ENCODE measurements at places on chromosomes 12 and 14.

DNA sequence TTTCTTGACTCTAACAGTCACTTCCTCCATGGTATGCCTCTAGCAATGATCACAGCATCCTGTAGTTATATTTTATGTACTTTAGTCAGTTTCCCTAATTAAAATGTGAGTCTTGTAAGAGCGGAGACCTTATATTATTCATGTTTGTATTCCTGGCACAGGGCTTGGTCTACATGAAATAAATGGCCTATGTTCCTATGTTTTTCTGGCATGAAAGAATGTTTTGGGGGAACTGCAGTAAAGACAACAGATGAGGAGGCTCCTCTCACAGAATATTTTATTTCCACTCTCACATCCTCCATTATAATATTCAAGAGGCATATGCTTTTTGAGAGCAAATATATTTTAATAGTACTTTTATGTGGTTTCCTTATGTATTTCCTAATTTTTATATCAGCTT, 429.8 kb upstream of the PDE3A start:
- H3K27ac ChIP-seq, result no peak overlapping the region
- no peaks in the 10 kb centered on the region for H3K36me3 ChIP-seq
- no peaks in the 10 kb centered on the region for H3K27me3 ChIP-seq
- H3K4me1 ChIP-seq, result peaks cover 8% of the 10 kb centered on the region
- no peak overlapping the region for H3K4me3 ChIP-seq

- H3K27ac ChIP-seq, result peak overlapping the region; percentile 95
- no peak for DNase-seq
- H3K4me1 ChIP-seq, result peaks cover 22% of the 10 kb centered on the region
- peak overlapping the region; percentile 86 for H3K4me3 ChIP-seq
These were observed 1.7 kb downstream of the HECTD1 start for GRCh38 chr14:31205681-31206535.

GRCh38 chr12:88571543-88571942, 8.7 kb downstream of the KITLG start:
- H3K27ac ChIP-seq, result no peak overlapping the region
- no peak for DNase-seq
- H3K36me3 ChIP-seq, result no peaks in the 10 kb centered on the region
- H3K27me3 ChIP-seq, result no peaks in the 10 kb centered on the region
- H3K4me3 ChIP-seq, result no peak overlapping the region

- H3K36me3 ChIP-seq, result no peaks in the 10 kb centered on the region
- H3K27me3 ChIP-seq, result peaks cover 36% of the 10 kb centered on the region
- H3K4me3 ChIP-seq, result no peak overlapping the region
- peaks cover 14% of the 10 kb centered on the region for H3K4me1 ChIP-seq
- H3K27ac ChIP-seq, result no peak overlapping the region
These were observed 14.5 kb downstream of the TNFAIP2 start for GRCh38 chr14:103137689-103138300.

DNA sequence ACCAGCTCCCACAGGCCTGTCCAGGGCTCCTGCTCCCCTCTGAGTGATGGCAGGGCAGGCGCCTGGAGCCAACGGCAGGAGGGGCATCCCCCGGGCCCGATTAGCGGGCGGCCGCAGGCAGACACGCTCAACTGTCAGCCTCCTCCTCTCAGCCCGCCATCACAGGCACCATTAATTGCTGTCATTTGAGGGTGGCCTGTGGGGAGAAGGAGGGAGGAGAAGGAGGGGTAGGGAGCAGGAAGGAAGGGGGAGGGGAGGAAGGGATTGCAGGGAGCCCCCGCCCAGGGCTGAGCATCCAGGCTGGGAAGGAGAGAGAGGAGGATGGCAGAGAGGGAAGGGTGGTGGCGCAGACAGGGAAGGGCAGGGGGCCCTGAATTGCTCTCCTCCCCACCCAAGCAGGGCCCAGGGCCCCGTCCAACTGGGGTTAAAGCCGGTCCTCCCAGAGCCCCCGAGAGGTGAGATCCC, 36.1 kb downstream of the NCOR2 start:
- DNase-seq, result no peak
- no peak overlapping the region for H3K27ac ChIP-seq
- peaks cover 18% of the 10 kb centered on the region for H3K36me3 ChIP-seq
- H3K27me3 ChIP-seq, result no peaks in the 10 kb centered on the region
- H3K4me1 ChIP-seq, result peaks cover 5% of the 10 kb centered on the region

DNA sequence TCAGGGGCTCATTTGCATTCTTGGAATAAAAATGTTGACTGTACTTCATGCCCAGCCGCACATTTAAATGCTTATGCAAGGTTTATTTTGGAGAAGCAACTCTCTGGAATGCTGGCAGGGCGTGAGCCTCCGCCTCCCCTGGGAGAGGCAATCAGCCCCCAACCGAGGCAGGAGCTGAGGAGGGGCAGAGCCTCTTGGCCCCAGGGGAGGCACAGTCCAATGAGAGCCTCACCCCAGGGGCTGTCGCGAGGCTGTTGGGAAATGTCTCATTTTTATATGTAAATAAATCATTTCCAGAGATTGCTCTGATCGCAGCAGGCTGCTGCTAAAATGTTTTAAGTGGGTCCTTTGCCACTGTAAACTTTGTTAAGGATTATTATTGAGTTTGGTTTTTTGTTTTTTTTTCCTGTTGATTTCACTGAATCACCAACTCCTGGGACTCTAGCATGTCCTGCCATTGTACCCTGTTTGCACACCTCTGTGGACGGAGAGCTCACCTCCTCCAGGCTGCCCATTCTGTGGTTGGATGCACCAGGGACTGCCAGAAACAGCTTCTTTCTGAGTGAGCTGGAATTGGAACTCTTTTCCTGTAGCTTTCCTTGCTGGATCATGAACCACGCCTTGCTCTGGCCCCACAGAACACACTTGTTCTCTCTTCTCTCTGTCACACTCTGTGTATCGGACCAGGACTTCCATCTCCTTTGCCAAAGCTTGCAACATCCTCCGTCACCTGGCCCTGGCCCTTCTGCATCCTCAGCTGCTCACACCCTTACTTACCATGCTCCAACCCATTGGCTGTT, 46.9 kb upstream of the FAM181A start:
- DNase-seq, result no peak
- peaks cover 3% of the 10 kb centered on the region for H3K4me1 ChIP-seq
- H3K27me3 ChIP-seq, result peaks cover 4% of the 10 kb centered on the region

DNA sequence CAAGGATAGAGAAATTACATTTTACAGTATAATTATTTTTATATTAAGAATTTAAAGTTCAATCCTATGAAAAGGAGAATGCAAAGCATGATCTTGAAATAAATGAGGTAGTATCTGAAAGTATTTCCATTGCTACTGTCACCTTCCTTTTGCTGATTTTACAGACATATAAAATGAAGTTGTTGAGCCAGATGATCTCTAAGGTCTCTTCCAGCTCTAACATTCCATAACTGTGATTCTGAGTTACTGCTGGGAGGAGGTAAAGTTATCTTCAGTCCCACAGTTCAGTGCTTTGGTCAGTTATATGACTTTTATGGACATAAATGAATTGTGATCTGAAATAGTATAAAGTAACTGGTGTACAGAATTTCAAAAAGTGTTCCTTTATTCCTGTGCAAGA, 52.8 kb downstream of the SLC38A6 start:
- H3K4me1 ChIP-seq, result no peaks in the 10 kb centered on the region
- H3K27me3 ChIP-seq, result no peaks in the 10 kb centered on the region
- H3K27ac ChIP-seq, result no peak overlapping the region
- no peaks in the 10 kb centered on the region for H3K36me3 ChIP-seq

GRCh38 chr12:112148031-112148513, 22.7 kb downstream of the TRAFD1 start:
- H3K4me3 ChIP-seq, result no peak overlapping the region
- no peak for DNase-seq
- H3K4me1 ChIP-seq, result no peaks in the 10 kb centered on the region
- peaks cover 30% of the 10 kb centered on the region for H3K36me3 ChIP-seq
- no peaks in the 10 kb centered on the region for H3K27me3 ChIP-seq

DNA sequence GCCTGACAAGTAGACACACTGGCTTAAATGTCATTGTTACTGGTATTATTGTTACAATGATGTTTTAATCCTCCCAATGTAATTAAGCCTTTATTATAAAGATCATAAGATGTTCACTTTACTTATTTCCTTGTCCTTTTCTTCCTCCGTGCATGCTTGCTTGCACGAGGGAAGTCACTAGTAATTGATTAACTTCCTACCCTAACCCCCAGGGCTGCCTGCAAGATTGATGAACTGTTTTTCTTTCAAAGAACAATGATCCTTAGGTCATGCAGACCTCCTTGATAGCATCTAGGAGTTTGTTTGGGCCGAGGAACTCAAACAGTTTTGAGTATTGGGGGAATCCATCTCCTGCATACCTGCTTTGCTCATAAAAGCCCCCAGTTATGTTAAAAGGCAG, 43.0 kb downstream of the GLRX5 start:
- peaks cover 14% of the 10 kb centered on the region for H3K4me1 ChIP-seq
- no peak overlapping the region for H3K4me3 ChIP-seq
- H3K36me3 ChIP-seq, result no peaks in the 10 kb centered on the region
- peak overlapping the region; percentile 78 for H3K27ac ChIP-seq
- no peak for DNase-seq

GRCh38 chr12:92989715-92990484, 60.8 kb upstream of the EEA1 start:
- H3K36me3 ChIP-seq, result peaks cover 3% of the 10 kb centered on the region
- peak overlapping the region; percentile 59 for H3K27ac ChIP-seq
- no peak for DNase-seq
- peaks cover 3% of the 10 kb centered on the region for H3K27me3 ChIP-seq

DNA sequence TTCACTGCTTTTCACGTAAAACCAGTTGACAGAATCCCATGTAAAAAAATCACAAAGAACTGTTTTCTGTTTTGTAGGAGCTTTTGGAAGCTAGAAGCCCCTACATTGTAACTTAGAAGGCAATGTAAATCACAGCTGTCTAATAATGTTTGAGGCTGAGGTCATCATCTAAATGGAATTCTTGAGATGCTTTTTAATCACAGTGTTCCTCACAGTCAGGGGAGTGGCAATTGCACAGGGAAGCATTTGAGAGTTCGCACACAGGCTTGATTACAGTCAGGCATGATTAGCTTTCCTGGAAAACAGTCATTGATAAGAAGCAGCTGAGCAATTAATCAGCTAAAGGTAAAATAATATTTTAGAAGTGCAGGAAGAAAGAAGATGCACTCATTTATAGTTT, 2.9 kb downstream of the SLC17A8 start:
- H3K36me3 ChIP-seq, result no peaks in the 10 kb centered on the region
- H3K27ac ChIP-seq, result no peak overlapping the region
- no peak for DNase-seq
- peaks cover 16% of the 10 kb centered on the region for H3K4me1 ChIP-seq

GRCh38 chr14:97976861-97977260, 1179.7 kb downstream of the VRK1 start:
- DNase-seq, result no peak
- H3K4me1 ChIP-seq, result no peaks in the 10 kb centered on the region
- no peaks in the 10 kb centered on the region for H3K36me3 ChIP-seq

GRCh38 chr12:85833579-85833978, 2.6 kb downstream of the RASSF9 start:
- DNase-seq, result no peak
- peaks cover 2% of the 10 kb centered on the region for H3K36me3 ChIP-seq
- H3K4me1 ChIP-seq, result peaks cover 24% of the 10 kb centered on the region
- H3K27me3 ChIP-seq, result no peaks in the 10 kb centered on the region

DNA sequence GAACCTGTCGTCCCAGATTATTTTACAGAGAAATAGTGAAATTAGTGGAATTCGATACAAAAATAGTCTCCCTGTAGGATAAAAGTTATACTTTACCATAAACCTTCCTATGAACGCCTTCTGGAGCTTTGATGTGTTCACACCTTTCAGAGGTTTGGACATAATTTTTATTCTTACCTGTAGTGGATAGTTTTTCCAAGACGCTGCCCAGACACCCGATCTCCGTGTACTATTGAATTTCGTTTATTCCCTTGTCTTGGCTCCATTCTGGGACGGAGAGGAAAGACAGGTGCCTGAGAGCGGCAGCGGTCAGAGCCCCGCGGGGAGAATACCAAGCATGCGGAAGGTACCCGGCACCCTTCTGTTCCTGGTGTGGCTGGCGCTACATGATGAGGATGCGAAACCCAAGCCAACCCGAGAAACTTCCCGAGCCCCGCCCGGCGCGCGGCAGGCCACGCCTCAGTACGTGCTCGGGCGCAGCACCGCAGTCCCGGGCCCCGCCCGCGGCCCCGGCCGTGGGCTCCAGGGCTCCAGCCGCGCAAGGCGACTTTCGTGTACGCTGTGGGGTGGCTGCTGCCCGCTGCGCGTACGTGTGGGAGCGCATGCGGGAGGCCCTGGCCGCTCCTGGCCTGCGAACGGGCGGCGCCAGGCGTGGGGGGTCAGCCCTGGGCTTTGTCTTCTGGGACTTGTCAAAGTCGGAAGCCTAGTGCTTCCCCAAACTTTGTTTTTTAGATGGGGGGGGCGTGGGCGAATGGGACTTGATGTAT, 11.3 kb upstream of the SNAPC1 start:
- peaks cover 15% of the 10 kb centered on the region for H3K36me3 ChIP-seq
- no peak for DNase-seq
- peaks cover 8% of the 10 kb centered on the region for H3K4me1 ChIP-seq
- H3K4me3 ChIP-seq, result peak overlapping the region; percentile 52
- H3K27ac ChIP-seq, result peak overlapping the region; percentile 53

- DNase-seq, result no peak
- no peak overlapping the region for H3K27ac ChIP-seq
- H3K36me3 ChIP-seq, result no peaks in the 10 kb centered on the region
- peaks cover 3% of the 10 kb centered on the region for H3K27me3 ChIP-seq
- H3K4me1 ChIP-seq, result peaks cover 11% of the 10 kb centered on the region
These were observed 35.0 kb downstream of the ADGRD1 start for GRCh38 chr12:130988751-130989150.

- H3K4me1 ChIP-seq, result no peaks in the 10 kb centered on the region
- H3K4me3 ChIP-seq, result no peak overlapping the region
- H3K36me3 ChIP-seq, result no peaks in the 10 kb centered on the region
- no peak for DNase-seq
- H3K27ac ChIP-seq, result no peak overlapping the region
These were observed 90.1 kb upstream of the DAAM1 start for GRCh38 chr14:59098377-59098776.

DNA sequence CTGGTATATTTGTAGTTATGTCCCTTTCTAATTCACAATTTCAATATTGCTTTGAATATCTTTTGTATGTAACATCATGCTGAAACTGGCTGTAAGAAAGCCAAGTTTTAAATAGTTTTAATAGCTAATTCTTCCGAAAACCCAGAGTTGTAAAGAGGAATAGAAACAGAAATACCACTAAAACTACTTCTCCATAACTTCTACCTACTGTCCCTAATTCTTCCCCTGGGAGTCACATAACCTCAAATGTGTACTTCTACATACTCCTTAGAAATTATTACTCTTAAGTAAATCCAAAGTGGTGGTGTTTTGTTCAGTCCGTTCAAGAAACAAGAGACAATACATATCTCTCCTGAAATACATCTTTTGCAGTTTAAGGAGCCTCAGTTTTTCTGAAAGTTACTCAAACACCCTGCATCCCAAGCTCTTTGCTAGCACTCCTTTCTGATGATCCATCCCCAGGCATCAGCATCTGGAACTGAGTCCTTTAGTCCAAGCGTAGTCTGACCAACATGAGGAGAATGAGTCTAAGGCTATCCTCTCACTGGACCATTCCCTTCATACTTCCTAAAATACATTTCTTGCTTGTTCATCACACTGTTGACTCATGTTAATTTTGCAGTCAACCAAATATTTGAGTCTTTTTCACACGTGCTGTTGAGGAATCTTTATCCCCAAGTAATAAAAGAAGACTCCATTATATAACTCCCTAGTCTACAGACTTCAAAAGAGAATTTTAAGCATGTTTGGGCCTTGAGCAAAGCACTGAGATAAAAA, 214.3 kb upstream of the NUDT4 start:
- no peaks in the 10 kb centered on the region for H3K36me3 ChIP-seq
- H3K27me3 ChIP-seq, result no peaks in the 10 kb centered on the region
- H3K4me3 ChIP-seq, result no peak overlapping the region
- no peak overlapping the region for H3K27ac ChIP-seq
- H3K4me1 ChIP-seq, result peaks cover 12% of the 10 kb centered on the region
